T-helper 9 cell (primary cell): ENCODE measurements at places on chromosomes 5 and 9.

DNA sequence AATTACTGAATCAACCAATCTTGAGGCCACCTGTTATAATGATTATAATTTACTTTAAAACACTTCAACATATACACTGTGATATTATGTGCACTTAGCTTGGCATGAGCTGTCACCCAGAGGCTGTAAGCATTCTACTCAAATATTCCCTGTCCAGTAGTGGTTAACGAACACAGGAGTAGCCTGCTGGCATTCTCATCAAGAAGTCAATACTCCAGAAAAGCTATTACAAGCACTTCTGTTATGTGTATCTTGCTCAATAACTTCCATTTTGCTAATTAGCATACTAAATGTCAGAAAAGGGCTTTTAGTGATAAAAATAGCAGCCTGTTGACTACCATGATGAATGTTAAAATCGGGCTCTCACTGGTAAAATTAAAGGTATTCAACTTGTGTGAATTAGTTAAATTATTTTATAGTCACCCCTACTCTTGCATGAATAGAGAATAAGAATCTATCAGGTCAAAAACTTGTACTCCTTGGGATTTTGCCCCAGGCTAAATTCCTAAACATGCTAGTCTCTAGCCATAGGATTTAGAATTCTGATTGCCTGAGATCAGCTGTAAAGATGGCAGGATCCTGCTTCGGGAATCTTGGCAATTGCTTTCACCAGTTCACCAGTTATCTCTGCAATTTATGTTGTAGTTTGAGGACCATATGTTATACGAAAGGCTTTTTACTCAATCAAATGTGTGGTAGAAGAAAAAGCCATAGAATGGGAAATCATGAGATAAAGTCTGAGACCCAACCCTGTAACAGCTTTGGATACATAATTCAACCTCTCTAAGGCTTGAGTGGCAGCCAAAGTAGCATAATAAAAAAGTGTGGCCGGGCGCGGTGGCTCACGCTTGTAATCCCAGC lies 43.4 kb upstream of the PAM start:
- DNase-seq, result no peak

DNA sequence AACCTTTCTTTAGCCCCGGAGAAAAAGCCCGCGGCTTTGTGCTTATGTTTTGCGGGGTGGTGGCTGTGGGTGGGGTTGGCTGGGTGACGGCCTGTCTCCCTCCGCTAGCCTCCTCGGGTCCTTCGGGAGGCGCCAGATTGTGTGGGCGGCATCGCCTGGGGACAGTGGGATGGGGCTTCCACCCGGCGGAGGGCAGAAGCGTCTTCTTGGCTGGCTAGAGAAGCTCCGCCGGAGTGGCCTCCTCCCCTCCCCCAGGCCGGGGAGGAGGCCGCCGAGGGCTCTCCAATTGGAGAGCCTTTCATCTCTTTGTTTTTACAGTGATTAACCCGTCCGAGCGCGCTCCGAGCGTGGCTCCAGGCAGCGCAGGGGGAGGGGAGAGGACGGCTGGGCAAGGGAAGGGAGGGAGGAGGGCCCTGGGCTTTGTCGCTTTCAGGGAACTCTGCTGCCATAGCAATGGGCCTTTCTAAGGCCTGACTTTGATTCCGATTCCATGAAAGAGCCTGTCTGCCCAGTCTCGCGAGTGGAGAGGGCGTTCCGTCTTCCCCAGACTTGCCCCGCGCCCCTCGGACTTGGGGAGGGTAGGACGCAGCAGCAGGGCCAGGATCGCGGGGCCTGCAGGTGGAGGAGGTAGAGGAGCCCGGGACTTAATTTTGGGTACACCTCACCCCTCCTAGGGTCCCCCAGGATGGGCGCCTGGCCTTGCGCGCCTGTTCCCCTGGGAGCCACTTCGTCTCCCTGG lies 36.7 kb upstream of the TIFAB start:
- no peak for DNase-seq

DNA sequence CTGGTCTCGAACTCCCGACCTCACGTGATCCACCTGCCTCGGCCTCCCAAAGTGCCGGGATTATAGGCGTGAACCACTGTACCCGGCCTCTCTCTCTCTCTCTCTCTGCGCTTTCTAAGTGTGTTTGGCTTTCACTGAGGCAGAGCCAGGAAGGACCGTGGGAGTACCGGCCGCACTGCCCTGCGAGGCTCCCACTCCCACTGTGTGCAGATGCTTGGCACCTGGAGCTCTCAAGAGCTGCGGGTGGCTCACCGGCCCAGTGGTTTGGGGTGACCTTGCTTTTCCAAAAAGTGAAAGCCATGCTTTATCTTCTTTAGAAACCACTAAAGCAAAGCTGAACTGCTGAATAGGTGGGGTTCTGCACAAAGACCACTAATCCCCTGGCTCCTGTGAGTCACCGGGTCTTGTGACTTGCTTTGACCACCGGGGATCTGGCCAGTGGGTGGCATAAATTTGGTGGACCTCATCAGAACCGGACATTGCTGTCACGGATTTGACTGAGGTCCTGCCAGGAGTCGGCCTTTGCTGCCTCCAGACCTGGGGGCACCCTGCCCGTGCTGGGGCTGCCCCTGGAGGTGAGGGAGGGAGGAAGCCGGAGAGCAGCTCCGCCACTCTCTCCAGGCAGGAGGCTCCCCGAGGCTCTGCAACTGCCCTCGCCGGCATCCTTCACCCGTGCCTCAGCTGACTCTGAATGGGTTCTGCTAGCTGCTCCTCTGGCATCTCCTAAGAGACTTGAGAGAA lies 228.9 kb downstream of the FANCC start:
- no peak for DNase-seq

DNA sequence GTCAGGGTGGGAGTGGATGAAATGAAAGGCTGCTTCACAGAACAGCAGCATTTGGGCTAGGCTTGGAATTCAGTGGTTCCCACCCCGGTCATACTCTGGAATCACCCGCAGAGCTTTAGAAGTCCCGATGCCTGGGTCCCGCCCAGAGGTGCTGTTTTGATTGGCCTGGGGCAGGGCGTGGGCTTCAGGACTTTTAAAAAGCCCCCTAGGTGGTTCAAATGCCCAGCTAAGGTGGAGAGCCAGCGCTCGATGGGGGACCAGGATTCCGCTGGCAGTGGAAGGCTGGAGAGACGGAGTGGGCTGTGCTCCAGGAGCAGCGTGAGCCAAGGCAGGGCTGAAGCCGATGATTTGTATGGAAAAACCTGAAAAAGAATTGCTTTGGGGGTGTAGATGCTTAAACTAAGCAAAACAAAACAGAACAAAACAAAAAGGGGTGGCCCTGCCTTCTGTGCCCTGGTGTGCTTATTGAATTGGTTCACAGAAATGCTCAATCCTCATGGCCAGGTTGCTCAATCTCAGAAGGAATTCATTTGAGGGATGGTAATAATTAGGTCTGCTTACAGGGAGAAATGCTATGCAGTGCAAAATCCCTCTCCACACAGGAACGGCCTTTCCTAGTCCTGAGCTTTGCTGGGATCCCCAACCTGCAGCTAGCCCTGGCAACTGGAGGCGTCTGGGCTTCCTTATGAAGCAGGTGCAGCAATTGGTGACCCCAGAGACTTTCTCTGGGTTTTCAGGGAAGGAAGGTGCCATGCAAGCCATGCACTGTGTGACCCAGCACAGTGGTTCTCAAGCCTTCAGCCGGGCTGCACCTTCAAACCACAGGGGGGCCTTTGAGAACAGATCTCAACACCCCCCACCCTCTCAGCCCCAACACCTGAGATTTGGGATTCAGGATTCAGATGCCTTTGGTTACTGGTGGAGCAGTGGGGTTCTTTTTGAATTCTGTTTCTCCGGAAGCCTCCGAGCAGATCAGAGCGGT lies 174.0 kb upstream of the ZNF618 start:
- DNase-seq, result no peak

DNA sequence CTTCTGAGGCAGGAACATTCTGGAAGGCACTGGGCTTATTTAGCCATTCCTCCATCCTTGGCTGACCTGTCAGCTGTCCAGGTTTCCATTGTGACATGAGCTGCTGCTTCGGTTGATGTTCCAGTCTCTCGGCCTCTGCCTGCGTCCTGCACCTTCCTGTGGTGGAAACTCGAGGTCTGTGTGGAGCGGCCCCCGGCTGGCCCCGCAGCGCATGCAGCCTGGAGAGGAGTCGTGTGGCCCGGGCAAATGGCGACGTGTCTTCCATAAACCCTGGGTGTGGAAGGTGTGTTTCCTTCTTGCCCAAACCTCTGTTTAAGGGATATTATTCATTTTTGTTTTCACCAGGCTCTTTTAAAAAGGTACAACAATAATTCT lies 36.5 kb upstream of the SLC9A3 start:
- DNase-seq, result no peak

DNA sequence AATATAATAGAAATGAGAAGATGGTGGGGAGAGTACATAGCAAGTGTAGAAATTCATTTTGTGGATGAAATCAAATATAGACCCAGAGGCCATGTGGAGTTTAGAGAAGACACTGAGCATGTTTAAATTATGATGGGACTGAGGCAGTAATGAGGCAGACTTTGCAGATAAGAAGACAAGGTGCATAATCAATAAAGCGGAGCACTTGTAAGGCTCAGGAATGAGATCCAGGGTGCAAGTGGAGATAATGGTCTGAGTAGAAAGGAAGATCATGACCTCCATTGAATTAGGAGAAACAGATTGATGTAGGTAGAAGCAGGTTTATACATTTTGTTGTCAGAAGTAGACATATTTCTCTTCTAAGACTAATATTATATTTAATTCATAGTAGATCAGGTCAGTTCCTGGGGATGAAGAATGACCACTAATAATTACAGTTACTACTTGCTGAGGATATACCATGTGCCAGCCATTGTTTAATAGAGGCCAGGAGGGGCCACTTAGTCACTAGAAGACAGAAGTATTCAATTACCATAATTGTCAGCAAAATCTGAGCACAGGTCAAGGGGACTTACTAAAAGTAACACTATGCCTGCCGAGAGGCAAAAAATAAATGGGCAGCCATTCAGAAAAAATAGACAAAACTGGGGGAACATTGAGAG lies 479.8 kb downstream of the DNAH5 start:
- DNase-seq, result no peak
